ENCODE measurements at places on chromosomes 16 and 17. TPM values are rescaled to one million over a fixed set of nuclear protein-coding genes. Genes with fewer than 3 reads are reported as not detected.

Gene XYLT1
- total RNA-seq, result 12.1 TPM

DNA sequence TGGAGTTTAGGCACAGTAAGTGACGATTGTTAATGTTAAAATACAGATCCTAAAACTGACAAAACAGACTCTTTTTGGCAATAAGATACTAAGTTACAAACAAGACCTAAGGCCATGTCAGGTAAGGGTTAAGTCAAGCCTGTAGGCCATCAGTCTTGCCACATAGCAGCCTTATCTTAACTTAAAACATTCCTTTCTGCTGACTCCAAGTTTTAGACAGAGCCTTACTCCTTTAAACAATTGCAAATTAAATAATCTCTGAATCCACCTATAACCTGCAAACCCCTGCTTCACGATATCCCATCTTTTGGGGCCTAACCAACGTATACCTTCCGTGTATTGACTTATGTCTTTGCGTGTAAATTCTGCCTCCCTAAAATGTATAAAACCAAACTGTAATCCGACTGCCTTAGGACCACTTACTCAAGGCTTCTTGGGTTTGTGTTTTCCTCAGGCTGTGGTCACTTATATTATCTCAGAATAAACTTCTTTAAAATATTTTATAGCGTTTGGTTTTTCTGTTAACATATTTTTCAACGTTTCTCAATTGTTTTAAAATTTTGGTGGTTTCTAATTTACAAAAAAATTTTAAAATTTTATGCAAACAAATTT lies 64.4 kb downstream of the EFCAB5 start:
- H3K36me3 ChIP-seq, result no peaks in the 10 kb centered on the region
- no peaks in the 10 kb centered on the region for H3K4me1 ChIP-seq
- no peak overlapping the region for H3K4me3 ChIP-seq
- no peak overlapping the region for H3K27ac ChIP-seq
- DNase-seq, result no peak

GRCh38 chr16:69157196-69157595 lies 24.7 kb downstream of the UTP4 start:
- peaks cover 90% of the 10 kb centered on the region for H3K36me3 ChIP-seq
- H3K27me3 ChIP-seq, result no peaks in the 10 kb centered on the region
- DNase-seq, result no peak

GRCh38 chr16:9033125-9033830 lies 58.2 kb upstream of the HAPSTR1 start:
- DNase-seq, result no peak
- no peak overlapping the region for H3K4me3 ChIP-seq

GRCh38 chr17:61744804-61745203 lies 118.5 kb downstream of the BRIP1 start:
- H3K4me3 ChIP-seq, result no peak overlapping the region
- H3K27me3 ChIP-seq, result no peaks in the 10 kb centered on the region
- no peaks in the 10 kb centered on the region for H3K4me1 ChIP-seq
- no peak for DNase-seq
- no peak overlapping the region for H3K27ac ChIP-seq

GRCh38 chr16:13816701-13817100 lies 103.3 kb upstream of the ERCC4 start:
- H3K4me1 ChIP-seq, result no peaks in the 10 kb centered on the region
- H3K27ac ChIP-seq, result no peak overlapping the region
- no peak overlapping the region for H3K4me3 ChIP-seq

DNA sequence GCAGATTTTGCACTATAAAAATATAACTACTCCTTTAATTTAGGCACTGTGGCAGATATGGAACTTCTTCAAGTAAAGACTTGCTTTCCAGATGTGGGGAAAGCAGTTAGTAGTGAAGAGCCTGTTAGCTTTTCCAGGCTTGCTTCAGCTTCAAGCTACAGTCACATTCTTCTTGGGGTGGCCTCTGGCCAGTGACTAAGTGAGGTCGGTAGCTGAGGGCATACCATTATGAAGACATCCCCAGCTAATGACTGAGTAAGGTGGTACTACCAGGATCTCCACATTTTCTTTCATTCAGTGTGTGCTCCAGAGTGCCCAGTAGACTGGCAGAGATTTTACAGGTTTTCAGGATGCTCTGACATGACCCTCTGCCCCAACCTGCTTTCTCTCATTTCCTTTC lies 167.1 kb upstream of the KIF2B start:
- DNase-seq, result no peak
- no peak overlapping the region for H3K4me3 ChIP-seq
- no peaks in the 10 kb centered on the region for H3K27me3 ChIP-seq
- H3K36me3 ChIP-seq, result no peaks in the 10 kb centered on the region

DNA sequence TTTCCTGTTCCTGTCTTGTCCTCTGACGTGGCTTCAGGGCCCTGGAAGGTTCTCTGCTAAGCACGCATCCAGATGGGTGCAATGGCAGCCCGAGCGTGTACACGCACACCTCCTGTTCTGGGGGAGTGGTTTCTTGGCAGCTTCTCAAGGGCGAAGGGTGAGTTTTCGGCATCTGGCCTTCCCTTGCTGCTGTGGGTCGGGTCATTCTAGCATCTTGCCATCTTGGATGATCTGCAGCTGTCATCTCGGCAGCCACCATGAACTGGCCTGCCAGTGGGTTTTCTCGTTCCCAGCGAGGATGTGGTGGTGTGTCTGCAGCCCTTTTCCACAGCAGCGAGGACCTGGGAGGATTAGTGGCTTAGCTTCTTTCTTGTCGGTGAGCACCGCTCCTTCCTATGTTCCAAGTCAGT lies 10.6 kb downstream of the MSI2 start:
- H3K36me3 ChIP-seq, result peaks cover 4% of the 10 kb centered on the region
- DNase-seq, result no peak
- no peak overlapping the region for H3K27ac ChIP-seq
- no peak overlapping the region for H3K4me3 ChIP-seq
- H3K27me3 ChIP-seq, result no peaks in the 10 kb centered on the region

- no peak for DNase-seq
- no peaks in the 10 kb centered on the region for H3K4me1 ChIP-seq
- H3K4me3 ChIP-seq, result no peak overlapping the region
- H3K36me3 ChIP-seq, result peaks cover 55% of the 10 kb centered on the region
- no peaks in the 10 kb centered on the region for H3K27me3 ChIP-seq
These were observed 19.0 kb downstream of the HEATR9 start for GRCh38 chr17:35849469-35850348.

Gene OR3A1
- not detected for total RNA-seq

GRCh38 chr17:79838522-79839274 lies 542 bp downstream of the CBX4 start:
- peak overlapping the region; percentile 91 for H3K27ac ChIP-seq
- H3K4me1 ChIP-seq, result peaks cover 48% of the 10 kb centered on the region
- DNase-seq, result peak; percentile 82

DNA sequence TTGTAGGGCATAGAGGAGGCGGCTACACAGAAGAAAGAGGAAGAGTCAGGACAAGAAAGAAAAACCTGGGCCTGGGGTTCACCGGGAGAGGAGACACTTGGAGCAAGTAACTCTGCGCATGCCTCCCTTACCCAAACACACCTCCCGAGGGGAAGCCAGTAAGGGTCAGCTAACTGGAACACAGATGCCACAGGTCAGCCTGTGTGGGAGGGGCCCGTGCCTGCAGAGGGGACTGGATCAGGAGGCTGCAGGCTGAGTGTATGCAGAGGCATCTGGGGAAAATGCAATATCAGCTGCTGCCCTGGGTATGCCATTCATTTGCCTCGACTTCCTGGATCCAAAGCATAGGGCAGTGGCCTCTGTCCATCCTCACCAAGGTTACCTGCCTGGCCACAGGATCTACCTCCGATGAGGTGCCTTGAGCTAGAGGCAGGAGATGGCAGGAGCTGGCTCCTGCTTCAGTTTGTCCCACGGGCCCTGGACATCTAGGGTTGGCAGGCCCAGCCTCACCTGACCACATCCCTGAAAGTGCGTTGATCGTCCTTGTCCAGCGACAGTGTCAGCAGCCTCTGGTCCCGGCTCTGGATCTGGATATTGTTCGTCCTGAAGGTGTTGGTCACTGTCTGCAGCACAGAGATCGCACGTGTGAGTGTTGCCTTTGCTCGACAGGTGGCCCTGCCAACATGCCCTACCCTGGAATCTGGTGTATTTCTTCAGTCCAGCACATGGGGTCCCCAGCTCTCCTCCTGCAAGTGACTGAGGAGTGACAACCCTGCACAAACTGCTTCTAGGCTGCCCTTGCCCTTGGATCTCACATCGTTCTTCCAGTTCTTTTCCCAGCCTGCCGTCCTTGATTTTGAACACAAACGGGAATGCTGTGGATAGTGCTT lies 4.6 kb upstream of the MFSD6L start:
- H3K27me3 ChIP-seq, result peaks cover 12% of the 10 kb centered on the region
- DNase-seq, result no peak
- H3K27ac ChIP-seq, result no peak overlapping the region
- no peak overlapping the region for H3K4me3 ChIP-seq
- H3K4me1 ChIP-seq, result no peaks in the 10 kb centered on the region

DNA sequence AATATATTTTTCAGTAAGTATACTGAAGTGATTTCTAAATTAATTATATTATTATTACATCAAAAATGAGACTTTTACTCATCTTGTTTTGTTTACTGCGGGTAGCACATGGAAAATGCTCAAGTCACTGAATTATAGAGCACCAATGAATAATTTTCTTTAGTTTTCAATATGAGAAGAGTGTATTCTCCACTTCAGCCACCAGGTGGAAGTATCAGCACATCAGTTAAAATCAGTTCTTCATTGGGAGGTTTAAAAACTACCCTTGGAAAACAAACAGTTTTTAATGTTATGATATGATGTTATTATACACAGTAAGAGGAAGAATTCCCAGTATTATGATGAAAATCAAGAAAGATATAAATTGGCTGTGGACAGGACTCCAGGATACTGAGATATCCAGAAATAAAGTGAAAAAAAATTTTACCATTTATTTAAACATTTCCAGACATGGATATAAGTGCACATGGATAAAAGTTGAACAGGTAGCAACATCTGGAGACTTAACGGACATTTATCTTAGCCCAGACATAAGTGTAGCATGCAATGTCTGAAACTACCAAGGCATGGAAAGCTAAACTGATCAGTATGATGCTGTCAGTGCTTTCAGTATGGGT lies 467.3 kb downstream of the KCNJ2 start:
- no peaks in the 10 kb centered on the region for H3K4me1 ChIP-seq
- no peak for DNase-seq
- no peaks in the 10 kb centered on the region for H3K36me3 ChIP-seq
- H3K4me3 ChIP-seq, result no peak overlapping the region
- H3K27ac ChIP-seq, result no peak overlapping the region

Gene PIEZO1
- 196 TPM for total RNA-seq

Gene SOX9
- 5.4 TPM for total RNA-seq

DNA sequence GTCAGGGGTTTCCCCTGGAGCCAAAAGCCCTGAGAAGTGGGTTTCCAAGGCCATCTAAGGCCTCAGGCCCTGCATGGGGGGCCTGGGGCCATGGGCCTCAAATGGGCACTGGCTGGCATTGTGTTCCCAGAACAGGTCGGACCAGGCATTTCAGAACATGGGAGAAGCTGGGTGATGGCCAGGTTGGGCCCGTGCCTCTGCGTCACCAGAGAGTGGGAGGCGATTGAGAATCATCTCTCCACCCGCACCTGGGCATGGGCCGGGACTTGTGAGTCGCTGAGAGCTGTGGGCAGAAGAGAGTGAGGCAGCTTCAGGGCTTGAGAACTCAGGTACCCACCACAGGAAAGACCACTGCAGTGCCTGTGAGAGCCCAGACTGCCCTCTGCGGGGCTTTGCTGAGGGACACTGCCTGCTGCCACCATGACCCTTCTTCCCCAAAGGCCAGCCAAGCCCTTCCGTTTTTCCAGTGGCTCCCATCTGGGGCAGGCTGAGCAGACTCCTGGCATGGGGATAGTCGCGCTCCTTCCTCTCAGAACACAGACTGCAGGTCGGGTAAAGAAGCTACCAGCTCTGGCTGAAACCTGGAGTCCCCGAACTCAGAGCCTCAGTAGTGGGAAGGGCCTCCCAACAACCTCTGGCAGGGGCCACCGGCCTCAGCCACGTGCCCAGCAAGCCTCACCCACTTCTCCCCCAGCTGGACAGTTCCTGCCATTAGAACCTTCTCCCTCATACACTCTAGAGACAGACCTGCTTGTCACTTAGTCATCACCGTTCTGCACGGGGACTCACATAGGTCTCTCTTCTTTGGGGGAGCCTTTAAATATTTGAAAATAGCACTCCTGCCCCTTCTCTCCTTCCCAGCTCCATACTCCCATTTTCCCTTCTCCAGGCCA lies 1.6 kb downstream of the RAB11FIP4 start:
- no peak overlapping the region for H3K4me3 ChIP-seq
- no peaks in the 10 kb centered on the region for H3K4me1 ChIP-seq
- peaks cover 58% of the 10 kb centered on the region for H3K27me3 ChIP-seq
- no peak overlapping the region for H3K27ac ChIP-seq
- peak; percentile 59 for DNase-seq
- H3K36me3 ChIP-seq, result no peaks in the 10 kb centered on the region

Gene STH
- total RNA-seq, result not detected

Gene ASPA
- 8.2 TPM for total RNA-seq

DNA sequence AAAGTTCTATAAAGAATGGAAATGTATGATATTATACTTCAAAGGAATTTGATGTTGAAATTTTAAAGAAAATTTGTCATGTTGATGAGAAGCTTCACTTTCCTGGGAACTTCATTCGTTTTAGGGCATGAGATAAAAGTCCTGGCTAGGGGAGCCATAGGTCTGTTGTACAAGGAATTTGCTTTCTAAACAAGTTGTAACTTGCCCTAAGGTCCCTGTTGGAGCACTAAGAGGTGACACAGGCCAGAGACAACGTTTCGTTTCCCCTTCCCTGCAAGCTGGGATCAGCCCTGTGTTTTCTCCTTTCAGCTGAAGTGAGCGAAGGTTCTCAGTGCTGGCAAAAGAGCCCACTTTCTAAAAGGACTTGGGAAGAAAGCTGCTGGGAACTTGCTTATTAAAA lies 16.6 kb downstream of the PLD6 start:
- no peak overlapping the region for H3K4me3 ChIP-seq
- no peak for DNase-seq
- peaks cover 33% of the 10 kb centered on the region for H3K36me3 ChIP-seq
- no peak overlapping the region for H3K27ac ChIP-seq
- H3K4me1 ChIP-seq, result peaks cover 14% of the 10 kb centered on the region

- H3K4me1 ChIP-seq, result no peaks in the 10 kb centered on the region
- H3K36me3 ChIP-seq, result no peaks in the 10 kb centered on the region
- H3K4me3 ChIP-seq, result no peak overlapping the region
- H3K27me3 ChIP-seq, result no peaks in the 10 kb centered on the region
- DNase-seq, result no peak
These were observed 9.4 kb upstream of the CPSF4L start for GRCh38 chr17:73271072-73271471.

- H3K36me3 ChIP-seq, result no peaks in the 10 kb centered on the region
- no peak overlapping the region for H3K27ac ChIP-seq
- peaks cover 7% of the 10 kb centered on the region for H3K4me1 ChIP-seq
These were observed 42.1 kb downstream of the GPRC5B start for GRCh38 chr16:19842426-19843157.

Gene IRX3
- 89.2 TPM for total RNA-seq

Gene TMC7
- 5.0 TPM for total RNA-seq

Gene KRTAP1-5
- not detected for total RNA-seq

Gene OR1D5
- not detected for total RNA-seq

GRCh38 chr17:58626905-58627304 lies 64.9 kb downstream of the TEX14 start:
- no peak for DNase-seq
- no peak overlapping the region for H3K4me3 ChIP-seq

All from upper lobe of right lung (tissue), 1 donor.